Osteocyte (in vitro differentiated cells): ENCODE measurements at places on chromosomes 5 and 9. TPM values are rescaled to one million over a fixed set of nuclear protein-coding genes. Genes with fewer than 3 reads are reported as not detected.

DNA sequence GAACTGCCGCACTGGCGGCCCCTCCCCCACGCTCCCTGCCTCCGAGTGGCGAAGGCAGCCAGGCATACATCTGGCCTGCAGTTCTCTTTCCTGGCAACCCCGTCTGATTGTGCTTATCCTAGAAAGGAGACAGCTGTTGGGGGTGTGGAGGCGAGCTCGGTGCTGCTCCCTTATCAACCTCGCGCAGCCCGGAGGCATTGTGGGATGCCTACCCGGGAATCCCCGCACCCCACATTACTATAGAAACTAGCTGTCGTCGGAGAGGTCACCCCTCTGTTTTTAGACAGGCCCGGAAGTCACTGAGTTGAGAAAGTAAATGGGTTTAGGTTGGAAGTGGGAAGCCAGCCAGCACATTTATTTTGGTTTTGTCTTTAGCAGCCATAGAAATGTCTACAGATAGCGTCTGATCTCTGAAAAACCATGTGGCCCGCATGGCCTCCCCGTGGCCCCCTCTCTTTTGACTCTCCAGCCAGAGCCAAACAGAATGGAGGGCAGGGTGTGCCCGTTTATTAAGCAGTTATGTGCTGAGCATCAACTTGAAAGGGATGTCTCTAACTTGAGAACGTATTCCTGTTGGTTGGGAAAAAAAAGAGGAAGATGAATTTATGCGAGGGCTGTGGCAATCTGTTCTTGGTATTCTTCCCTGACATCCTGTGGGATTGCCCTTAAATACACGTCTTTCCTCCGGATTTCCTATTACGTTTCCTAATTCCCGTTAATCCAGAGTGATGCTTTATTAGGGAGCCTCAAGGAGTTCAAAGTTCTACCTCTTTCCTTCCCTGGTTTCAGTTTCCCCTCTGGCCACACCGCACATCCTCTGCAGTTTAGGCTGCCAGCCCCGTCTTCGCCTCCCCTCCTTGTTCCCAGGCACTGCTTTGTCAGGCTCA lies 3.9 kb downstream of the STC2 start:
- DNase-seq, result peak; percentile 92
- no peaks in the 10 kb centered on the region for H3K27me3 ChIP-seq
- peaks cover 77% of the 10 kb centered on the region for H3K36me3 ChIP-seq

GRCh38 chr5:162174358-162174974 lies 106.9 kb downstream of the GABRG2 start:
- no peak overlapping the region for H3K27ac ChIP-seq
- no peak overlapping the region for H3K4me3 ChIP-seq
- no peaks in the 10 kb centered on the region for H3K4me1 ChIP-seq
- no peaks in the 10 kb centered on the region for H3K36me3 ChIP-seq
- no peak for DNase-seq

- H3K4me1 ChIP-seq, result peaks cover 11% of the 10 kb centered on the region
- DNase-seq, result no peak
- no peak overlapping the region for H3K4me3 ChIP-seq
- H3K27ac ChIP-seq, result no peak overlapping the region
- H3K36me3 ChIP-seq, result no peaks in the 10 kb centered on the region
- peaks cover 36% of the 10 kb centered on the region for H3K27me3 ChIP-seq
Measured at GRCh38 chr5:15446552-15446951, 53.4 kb upstream of the FBXL7 start.

GRCh38 chr5:153458268-153458667 lies 32.2 kb upstream of the GRIA1 start:
- no peak overlapping the region for H3K4me3 ChIP-seq
- H3K4me1 ChIP-seq, result peaks cover 3% of the 10 kb centered on the region
- no peak for DNase-seq
- H3K36me3 ChIP-seq, result no peaks in the 10 kb centered on the region
- no peaks in the 10 kb centered on the region for H3K27me3 ChIP-seq

GRCh38 chr9:83006378-83006777 lies 56.6 kb downstream of the RASEF start:
- H3K4me1 ChIP-seq, result no peaks in the 10 kb centered on the region
- no peak for DNase-seq
- H3K27ac ChIP-seq, result no peak overlapping the region
- H3K27me3 ChIP-seq, result no peaks in the 10 kb centered on the region

- H3K4me3 ChIP-seq, result no peak overlapping the region
- H3K4me1 ChIP-seq, result no peaks in the 10 kb centered on the region
- H3K27ac ChIP-seq, result no peak overlapping the region
- H3K27me3 ChIP-seq, result peaks cover 6% of the 10 kb centered on the region
- no peaks in the 10 kb centered on the region for H3K36me3 ChIP-seq
Measured at GRCh38 chr9:27847380-27847779, 274.1 kb upstream of the C9orf72 start.

- H3K27me3 ChIP-seq, result peaks cover 12% of the 10 kb centered on the region
- DNase-seq, result no peak
- no peak overlapping the region for H3K4me3 ChIP-seq
- H3K36me3 ChIP-seq, result no peaks in the 10 kb centered on the region
- no peaks in the 10 kb centered on the region for H3K4me1 ChIP-seq
Measured at GRCh38 chr5:31563216-31563615, 31.1 kb downstream of the C5orf22 start.

- no peak for DNase-seq
- H3K27me3 ChIP-seq, result no peaks in the 10 kb centered on the region
- H3K36me3 ChIP-seq, result peaks cover 51% of the 10 kb centered on the region
- H3K4me1 ChIP-seq, result no peaks in the 10 kb centered on the region
- no peak overlapping the region for H3K27ac ChIP-seq
- no peak overlapping the region for H3K4me3 ChIP-seq
Measured at GRCh38 chr5:175523292-175523691, 44.9 kb downstream of the SFXN1 start.

DNA sequence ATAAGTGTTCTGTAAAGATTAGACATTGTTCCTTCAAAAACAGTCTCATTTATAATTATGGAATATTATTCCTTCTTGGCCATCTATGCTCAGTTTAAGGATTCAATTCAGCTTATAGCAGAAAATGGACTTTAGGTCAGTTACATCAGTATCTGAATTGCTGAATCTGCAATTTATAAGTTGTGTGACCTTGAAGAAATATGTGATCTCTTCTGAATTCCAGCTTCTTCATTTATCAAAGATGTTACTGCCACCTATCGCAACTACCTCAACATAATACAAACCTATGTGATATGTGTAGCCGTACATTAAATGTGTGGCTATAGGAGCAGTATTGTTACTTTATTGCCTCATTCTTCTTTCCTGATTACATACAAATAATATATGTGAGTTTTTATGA lies 118.2 kb downstream of the CDH12 start:
- H3K36me3 ChIP-seq, result no peaks in the 10 kb centered on the region
- no peaks in the 10 kb centered on the region for H3K4me1 ChIP-seq
- no peak overlapping the region for H3K27ac ChIP-seq
- no peak overlapping the region for H3K4me3 ChIP-seq
- no peak for DNase-seq

GRCh38 chr9:130971294-130971849 lies 32.3 kb upstream of the FIBCD1 start:
- H3K27ac ChIP-seq, result no peak overlapping the region
- H3K4me3 ChIP-seq, result no peak overlapping the region
- no peak for DNase-seq
- no peaks in the 10 kb centered on the region for H3K36me3 ChIP-seq
- H3K27me3 ChIP-seq, result peaks cover 25% of the 10 kb centered on the region

DNA sequence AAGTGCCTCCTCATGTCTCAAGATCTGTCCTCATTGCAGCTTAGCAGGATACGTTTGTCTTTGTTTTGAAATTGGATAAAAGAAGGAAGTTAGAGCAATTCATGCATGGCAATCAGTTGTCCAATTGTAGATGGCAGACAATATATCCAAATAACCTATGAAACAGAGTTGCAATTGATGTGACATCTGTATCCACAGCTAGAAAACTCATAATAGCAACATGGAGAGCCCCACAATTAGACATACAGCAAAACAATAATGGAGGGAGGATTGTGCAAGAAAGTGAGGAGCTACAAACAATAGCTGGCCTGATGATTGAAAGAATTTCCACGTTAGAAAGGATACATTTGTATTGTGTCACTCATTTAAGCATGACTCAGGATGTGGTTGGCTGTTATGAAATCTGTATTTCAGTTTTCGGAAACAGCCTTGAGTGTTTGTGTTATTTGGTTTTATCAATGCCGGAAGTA lies 132.0 kb downstream of the FAM174A start:
- no peaks in the 10 kb centered on the region for H3K27me3 ChIP-seq
- H3K4me1 ChIP-seq, result no peaks in the 10 kb centered on the region
- H3K4me3 ChIP-seq, result no peak overlapping the region
- H3K27ac ChIP-seq, result no peak overlapping the region

GRCh38 chr5:18487928-18488480 lies 853.7 kb downstream of the TAF11L14 start:
- no peaks in the 10 kb centered on the region for H3K4me1 ChIP-seq
- H3K27me3 ChIP-seq, result peaks cover 3% of the 10 kb centered on the region
- no peak overlapping the region for H3K4me3 ChIP-seq
- H3K36me3 ChIP-seq, result no peaks in the 10 kb centered on the region
- no peak overlapping the region for H3K27ac ChIP-seq

GRCh38 chr5:170597109-170597751 lies 93.4 kb downstream of the KCNIP1 start:
- peak overlapping the region; percentile 8 for H3K4me3 ChIP-seq
- peak overlapping the region; percentile 65 for H3K27ac ChIP-seq
- no peaks in the 10 kb centered on the region for H3K27me3 ChIP-seq
- DNase-seq, result no peak
- H3K36me3 ChIP-seq, result no peaks in the 10 kb centered on the region

- H3K4me3 ChIP-seq, result no peak overlapping the region
- H3K27ac ChIP-seq, result peak overlapping the region; percentile 86
- peaks cover 32% of the 10 kb centered on the region for H3K4me1 ChIP-seq
- DNase-seq, result no peak
- no peaks in the 10 kb centered on the region for H3K36me3 ChIP-seq
Measured at GRCh38 chr5:114243281-114243971, 118.4 kb upstream of the KCNN2 start.

DNA sequence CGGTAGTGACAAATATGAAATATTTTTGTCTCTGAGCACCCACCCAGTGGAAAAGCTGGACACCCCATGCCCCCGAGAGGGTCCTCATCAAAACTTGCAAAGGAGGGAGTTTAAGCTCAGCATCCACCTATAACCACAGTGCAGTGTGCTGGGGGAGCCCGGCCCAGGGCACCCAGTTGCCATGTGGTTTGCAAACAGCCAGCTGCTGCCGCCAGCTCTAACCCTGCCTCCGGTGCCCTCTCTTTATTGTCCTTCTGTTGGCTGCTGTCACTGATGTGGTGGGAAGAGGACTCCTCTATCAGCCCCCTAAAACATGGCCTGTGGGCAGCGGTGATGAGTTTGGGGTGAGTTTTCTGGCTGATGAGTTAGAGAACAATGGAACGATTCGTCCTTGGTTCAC lies 160.9 kb upstream of the MVB12B start:
- no peak overlapping the region for H3K27ac ChIP-seq
- no peaks in the 10 kb centered on the region for H3K4me1 ChIP-seq
- H3K27me3 ChIP-seq, result peaks cover 41% of the 10 kb centered on the region

DNA sequence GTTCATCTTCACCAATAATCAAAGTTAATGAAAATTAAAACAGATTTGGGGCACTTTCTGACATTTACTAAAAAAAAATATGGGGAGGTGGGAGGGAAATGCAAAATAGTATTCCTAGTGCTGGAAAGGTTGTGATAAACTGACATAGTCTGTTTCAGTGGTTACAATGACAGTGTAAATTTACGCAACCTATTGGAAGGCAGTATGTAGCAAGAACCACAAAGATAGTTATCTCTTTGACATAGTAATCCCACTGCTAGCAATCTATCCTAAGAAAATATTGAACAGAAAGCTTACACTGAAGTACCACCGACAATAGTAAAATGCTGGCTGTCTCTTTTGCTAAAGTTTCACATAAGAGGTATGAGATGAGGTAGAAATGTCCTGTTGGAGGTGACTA lies 15.1 kb upstream of the EPB41L4B start:
- peaks cover 4% of the 10 kb centered on the region for H3K27me3 ChIP-seq
- no peak overlapping the region for H3K4me3 ChIP-seq
- no peak overlapping the region for H3K27ac ChIP-seq

DNA sequence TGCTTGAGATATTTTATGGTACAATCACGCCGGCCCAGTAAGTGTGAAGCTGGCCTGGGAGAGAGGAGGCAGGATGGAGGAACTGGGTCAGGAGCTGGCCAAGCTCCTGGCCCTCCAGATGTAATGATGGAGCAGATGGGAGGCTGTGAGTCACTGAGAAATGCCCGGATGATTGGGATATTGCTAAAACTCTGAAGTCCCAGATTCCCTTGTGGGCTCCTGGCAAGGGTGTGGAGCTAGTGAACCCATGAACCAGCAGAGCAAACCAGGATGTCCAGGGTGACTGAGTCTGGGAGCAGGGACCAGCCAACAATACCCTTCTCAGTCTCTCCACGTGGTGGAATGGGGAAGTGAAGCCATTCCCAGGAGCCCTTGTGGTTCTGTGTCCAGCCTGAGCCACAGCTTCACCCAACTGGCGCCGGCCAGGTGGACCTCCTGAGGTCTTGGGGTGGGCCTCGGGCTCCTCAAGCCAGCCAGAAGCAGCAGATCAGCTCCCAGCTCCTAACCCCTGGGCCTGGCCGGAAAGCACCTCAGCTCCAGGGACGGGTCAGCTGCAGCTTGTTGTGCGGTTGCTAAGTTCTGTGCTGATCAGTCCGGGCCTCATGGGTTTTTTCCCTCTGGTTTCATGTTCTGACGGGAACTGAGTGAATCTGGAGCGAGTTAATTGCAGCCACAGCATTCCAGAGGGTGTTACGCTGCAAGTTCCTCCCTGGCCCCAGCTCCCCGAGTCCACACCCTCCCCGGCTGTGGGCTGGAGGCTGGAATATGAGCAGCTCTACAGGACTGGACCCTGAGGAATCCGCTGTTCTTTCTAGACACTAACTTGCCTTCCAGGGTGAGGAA lies 37.6 kb downstream of the DUSP1 start:
- H3K4me1 ChIP-seq, result peaks cover 38% of the 10 kb centered on the region
- DNase-seq, result peak; percentile 92
- H3K27ac ChIP-seq, result peak overlapping the region; percentile 98
- no peaks in the 10 kb centered on the region for H3K36me3 ChIP-seq
- peak overlapping the region; percentile 51 for H3K4me3 ChIP-seq

DNA sequence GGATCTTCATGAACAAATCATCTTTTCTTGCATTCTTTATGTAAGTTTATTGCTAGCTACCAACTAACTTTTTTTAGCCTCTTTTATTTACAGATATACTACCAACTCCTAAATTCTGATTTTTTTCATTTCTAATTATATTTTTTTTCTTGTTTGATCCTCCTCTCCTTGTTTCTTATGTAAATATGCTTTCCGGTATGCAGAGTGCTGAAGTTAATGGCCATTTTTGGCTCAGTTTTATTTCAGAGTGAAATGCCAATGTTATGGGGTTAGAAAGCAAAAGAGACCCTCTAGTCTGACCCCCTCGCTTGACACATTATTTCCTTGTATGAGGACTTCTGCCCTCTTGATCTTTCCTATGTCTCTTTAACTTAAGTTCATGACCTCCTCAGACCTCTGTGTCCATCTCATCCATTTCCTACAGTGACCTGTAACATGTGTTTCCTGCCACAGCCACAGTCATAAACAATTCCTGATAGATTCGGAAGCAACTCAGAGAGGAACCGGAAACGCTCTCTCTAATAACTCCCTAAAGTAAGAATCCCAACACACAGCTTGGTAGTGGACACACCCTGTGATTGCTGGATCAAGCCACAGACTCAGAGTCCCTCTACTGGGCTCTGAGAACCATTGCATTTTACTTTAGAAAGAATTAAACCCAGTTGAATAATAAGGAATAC lies 42.9 kb upstream of the AFAP1L1 start:
- peaks cover 7% of the 10 kb centered on the region for H3K4me1 ChIP-seq

The TMEM215 gene
- not detected in 2 replicates for total RNA-seq

The OLFML2A gene
- total RNA-seq, result 146 and 169 TPM in 2 replicates

The PKD2L2 gene
- not detected in 2 replicates for total RNA-seq

The SPINK6 gene
- total RNA-seq, result not detected in 2 replicates

The FRMPD1 gene
- not detected in 2 replicates for total RNA-seq

The C9 gene
- not detected in 2 replicates for total RNA-seq

The DCANP1 gene
- not detected in 2 replicates for total RNA-seq

The PPP3R2 gene
- not detected in 2 replicates for total RNA-seq

The NINJ1 gene
- total RNA-seq, result 28.1 and 32.9 TPM in 2 replicates

The PRLR gene
- 0.08 and 0.30 TPM in 2 replicates for total RNA-seq
